Suppressor macrophage treated with lipopolysaccharide for 4 hours (primary cell): ENCODE measurements at places on chromosomes 3 and 15.

- DNase-seq: peak; percentile 85
Observed at GRCh38 chr3:71063773-71064290, 519.7 kb downstream of the FOXP1 start.

- no peak for DNase-seq
Observed at GRCh38 chr3:39428745-39429201, 22.3 kb downstream of the RPSA start.

DNA sequence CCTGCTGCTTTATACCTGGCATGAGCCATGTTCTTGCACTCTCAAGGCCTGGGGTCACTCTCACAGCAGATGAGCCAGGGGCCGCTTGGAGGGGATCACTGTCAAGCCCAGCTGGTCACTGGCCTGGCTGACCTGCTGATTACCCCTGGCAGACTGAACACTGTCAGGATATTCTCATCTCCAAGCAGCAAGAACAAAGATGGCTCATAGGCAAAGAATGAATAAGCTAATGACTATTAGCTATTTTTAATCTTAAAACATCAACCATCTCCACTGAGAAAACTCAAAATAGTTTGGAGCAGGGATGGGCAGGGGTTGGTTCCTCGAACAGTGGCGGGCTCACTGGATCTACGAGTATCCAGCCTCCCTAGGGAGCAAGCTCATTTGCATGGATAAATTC, 64.4 kb upstream of the ACAN start:
- no peak for DNase-seq

DNA sequence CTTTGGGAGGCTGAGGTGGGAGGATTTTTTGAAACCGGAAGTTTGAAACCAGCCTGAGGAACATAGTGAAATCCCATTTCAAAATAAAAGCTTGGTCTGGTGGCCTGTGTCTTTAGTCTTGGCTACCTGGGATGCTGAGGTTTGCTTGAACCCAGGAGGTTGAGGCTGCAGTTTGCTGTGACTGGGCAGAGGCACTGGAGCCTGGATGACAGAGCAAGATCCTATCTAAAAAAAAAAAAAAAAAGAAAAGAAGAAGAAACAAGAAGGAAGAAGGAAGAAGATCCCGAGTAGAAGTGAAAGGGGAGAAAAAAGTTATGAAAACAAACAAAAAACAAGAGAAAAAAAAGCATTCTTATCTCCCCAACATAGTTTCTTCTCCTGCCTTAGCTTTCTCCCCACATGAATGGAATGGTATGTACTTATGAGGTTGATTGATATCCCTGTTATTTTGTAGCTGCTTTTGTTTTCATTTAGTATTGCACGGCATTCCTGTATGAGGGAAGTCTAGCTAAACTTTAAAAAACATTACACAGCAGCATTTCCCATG, 42.4 kb downstream of the TMEM40 start:
- peak; percentile 23 for DNase-seq
